ENCODE measurements at places on chromosomes 6 and 20.

DNA sequence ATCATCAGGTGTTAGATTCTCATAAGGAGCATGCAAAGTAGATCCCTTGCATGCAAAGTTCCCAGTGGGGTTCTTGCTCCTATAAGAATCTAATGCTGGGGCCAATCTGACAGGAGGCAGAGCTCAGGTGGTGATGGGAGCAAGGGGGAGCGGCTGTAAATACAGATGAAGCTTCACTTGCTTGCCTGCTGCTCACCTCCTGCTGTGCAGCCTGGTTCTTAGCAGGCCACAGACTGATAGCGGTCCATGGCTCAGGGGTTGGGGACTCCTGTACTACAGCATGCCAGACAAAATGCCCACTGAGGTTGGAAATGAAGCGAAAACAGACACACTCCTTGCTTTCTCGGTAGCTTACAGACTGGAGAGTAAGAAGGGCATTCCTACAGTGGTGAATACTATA, 386.8 kb downstream of the PLCB1 start:
- DNase-seq, result no peak

GRCh38 chr6:44725070-44725469, 337.6 kb downstream of the CDC5L start:
- DNase-seq, result no peak

GRCh38 chr6:159431750-159432149, 261.3 kb downstream of the SOD2 start:
- DNase-seq, result no peak

DNA sequence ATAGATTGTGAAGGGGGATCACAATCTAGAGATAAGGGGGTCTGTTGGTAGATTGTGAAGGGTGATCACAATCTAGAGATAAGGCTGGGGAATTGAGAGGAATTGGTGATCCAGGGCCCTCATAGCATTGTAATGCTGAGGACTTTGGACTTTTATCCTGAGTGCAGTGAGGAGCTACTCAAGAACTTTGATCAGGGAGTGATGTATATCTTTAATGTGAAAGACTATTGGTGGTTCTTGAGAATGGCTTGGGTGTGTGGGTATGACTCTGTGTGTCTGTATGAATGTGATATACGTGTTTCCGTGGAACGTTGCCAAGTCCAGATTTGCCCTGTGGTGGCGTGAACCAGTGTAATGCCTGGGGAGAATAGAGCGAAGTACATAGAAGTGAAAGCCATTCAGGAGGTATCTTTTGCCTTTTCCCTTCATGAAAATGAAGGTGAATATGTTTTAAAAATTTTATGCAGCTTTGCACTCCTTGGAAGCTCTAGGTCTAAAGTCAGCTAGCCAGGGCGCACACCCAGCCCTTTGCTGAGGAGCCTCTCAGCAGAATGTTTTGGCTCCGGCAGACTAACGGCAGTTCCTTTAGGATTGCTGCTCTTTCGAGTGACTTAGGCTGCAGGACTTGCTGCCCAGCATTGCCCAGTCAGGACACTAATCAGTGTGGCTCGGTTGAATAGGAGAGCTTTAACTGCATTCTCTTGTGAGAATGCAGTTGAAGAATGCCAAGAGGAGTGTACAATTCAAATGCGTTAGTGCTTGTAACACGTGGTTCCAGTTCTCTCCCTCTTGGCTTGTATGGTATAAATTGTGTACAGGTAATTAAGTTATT, 3.5 kb downstream of the ZFAND3 start:
- no peak for DNase-seq

GRCh38 chr6:39521958-39522357, 199.5 kb upstream of the KCNK16 start:
- DNase-seq, result no peak

DNA sequence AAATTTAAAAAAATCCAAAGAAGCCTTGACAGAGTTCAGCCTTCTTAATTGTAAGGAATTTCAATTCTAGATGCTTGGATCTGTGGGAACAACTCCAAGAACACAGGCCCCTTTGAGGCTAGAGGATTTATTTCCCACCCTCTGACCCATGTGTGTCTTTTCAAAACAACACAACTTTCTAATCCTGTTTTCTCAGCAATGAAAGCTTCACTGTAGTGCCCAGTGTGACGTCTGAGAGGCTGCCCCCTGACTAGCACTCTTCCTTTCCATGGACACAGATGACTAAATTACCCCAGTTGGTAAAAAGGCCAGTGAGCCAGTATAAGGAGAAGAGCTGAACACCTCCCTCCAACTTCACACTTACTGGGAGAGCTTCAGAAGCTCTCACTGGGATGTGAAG, 16.5 kb upstream of the CCR6 start:
- DNase-seq, result no peak

DNA sequence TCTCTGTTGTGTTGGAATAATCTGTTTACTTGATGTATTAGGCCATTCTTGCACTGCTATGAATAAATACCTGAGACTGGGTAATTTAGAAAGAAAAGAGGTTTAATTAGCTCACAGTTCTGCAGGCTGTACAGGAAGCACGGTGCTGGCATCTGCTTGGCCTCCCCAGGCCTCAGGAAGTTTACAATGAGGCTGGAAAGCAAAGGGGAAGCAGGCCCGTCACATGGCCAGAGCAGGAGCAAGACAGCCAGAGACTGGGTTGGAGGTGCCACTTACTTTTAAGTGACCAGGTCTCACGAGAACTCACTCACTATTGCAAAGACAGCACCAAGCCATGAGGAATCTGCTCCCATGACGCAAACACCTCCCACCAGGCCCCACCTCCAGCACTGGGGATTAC, 50.6 kb upstream of the FUCA2 start:
- no peak for DNase-seq

DNA sequence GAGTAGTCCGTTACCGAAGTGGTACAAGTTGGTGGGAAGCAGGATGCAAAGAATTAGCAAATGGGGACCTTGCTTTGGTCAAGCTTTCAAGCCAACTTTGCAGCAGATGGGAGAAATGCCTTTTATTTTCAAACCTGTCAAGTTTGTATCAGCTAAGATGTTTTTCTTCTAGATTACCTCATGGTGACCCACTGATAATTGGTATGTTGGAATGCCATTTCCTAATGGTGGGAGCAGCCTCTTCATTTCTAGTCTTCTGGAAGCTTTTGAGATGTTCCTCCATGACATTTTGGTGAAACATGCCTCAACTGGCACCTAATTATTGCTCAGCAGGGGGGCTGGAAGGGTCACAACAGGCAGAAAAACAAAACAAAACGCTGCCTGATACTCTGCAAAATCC, 43.7 kb downstream of the ADNP start:
- no peak for DNase-seq

- no peak for DNase-seq
Observed at GRCh38 chr20:10636326-10636818, 37.4 kb downstream of the JAG1 start.

GRCh38 chr6:15623276-15624116, 39.3 kb downstream of the DTNBP1 start:
- DNase-seq, result peak; percentile 38

GRCh38 chr6:137121401-137121997, 51.9 kb downstream of the IL22RA2 start:
- DNase-seq, result no peak

DNA sequence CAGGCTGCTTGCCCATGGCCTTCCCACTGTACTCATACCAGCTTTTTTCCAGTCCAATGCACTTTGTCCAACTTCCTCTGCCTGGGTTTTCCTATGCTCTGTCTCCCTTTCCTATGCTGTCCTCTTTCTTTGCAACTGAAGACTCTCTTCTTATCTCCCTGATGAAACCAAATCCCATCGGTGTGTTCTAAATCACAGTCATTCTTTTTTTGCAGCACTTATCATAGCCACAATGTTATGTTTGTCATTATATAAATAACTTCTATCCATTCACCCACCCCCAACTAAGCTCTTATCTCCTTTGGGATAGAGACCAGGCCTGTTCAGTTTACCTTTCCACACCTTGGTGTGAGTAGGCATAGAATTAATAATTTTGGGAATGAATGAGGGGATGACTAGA, 121.0 kb downstream of the GPX5 start:
- no peak for DNase-seq

- DNase-seq, result no peak
Observed at GRCh38 chr20:11966186-11966585, 48.5 kb downstream of the BTBD3 start.

DNA sequence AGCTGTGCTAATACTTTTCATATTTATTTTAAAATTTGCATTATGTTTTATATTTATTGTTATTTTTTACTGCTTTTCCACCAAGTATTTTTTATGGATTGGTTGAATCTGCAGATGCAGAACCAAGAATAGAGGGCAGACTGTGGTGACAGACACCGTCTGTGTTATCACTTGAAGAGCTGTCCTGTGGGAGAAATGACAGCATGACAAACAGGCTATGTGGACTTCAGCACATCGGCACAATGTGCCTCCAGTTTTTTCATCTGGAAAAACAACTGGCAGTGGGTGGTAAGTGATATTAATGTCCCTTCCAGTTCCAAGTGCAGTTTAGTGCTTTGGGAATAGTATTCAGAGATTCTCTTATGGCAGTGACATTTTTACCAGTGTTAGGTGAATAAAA, 492.9 kb downstream of the PRKN start:
- DNase-seq, result no peak

DNA sequence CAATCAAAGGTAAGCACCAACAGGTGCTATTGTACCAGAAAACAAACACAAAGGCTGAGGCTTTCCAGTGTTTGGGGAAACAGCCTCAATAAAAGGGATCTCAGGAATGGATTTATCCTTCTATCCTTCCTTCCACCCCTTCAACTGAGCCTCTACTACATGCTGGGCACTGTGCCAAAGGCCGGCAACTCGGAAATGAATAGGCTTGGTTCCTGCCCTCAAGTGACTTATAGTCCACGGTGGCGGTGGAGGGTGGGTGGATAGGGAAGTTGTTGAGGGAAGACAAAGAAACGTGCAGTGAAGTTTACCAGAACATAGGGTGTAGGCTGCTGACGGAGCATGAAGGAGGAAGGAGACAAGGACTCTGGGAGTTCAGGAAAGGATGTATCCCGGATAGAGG, 73.4 kb upstream of the TAB2 start:
- DNase-seq, result no peak

DNA sequence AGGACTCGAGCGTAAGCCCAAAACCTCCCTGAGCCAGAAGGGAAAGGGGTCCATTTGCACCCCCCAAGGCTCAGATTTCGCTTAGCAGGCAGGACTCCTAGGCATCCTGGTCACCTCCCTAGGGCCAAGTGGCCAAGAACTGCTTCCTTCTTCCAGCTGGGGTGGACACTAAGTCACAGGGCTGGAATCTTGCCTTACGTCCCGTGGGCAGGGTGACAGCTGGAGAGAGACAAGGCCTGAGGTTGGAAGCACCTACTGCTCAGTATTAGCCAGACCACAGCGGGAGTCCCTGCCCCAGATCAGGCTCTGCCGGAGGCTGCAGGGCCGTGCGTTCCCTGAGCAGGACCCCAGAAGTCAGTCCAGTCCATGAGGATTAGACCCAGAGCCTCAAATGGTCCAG, 19.7 kb downstream of the LAMA5 start:
- no peak for DNase-seq

GRCh38 chr6:167712731-167713475, 113.8 kb upstream of the AFDN start:
- DNase-seq, result no peak

DNA sequence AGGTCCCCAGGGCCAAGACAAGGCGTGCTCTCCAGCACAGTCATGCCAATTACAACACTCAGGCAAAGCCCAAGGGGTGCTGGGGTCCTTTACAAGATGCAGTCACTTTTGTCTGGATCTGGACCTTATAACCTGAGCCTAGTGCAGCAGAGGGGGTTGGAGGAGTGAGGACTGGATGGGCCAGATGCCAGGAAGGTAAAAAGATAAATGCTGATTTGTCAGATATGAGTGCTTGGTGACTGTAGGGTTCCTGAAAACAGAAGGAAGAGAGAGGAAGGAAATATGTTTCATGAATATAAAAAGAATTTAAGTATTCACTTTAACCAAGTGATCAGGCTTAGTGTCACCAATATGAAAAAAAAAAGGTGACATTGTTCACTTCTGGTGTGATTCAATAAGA, 43.4 kb upstream of the TFAP2A start:
- no peak for DNase-seq

DNA sequence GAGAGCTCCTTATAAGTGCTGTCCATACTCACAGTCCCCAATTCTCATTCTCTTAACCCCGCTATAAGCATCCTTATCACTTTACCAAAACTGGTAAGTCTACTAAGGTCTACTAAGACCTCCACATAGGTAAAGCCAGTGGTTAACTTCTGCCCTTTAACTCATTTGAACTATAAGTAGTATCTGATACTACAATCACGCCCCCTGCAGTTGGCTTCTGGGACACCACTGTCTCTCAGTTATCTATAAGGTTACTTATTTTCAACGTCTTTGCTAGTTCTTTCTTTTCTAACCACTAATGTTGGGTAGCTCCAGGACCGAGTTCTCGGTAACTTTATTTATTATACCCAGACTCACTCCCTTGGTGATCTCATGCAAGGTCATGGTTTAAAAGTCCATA, 142.6 kb downstream of the ARHGAP18 start:
- peak; percentile 38 for DNase-seq

DNA sequence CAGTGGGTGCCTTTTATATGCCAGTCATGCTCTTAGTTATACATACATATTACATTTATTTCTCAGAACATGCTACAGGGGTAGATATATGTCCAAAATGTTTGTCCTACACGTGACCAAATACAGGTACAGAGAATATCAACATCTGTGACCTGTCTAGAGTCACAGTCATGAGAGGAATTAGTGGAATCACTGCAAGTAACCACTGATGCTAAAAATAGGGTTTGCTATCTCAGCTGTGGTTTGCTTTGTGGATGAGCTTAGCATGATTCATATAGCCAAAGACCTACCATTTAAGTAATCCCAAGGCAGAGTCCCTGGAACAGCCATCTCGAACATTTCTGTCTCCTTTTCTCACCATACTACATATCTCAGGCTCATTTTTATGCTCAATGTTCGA, 32.3 kb downstream of the GSTA3 start:
- no peak for DNase-seq

GRCh38 chr6:1348675-1349074, 36.8 kb downstream of the FOXQ1 start:
- no peak for DNase-seq

DNA sequence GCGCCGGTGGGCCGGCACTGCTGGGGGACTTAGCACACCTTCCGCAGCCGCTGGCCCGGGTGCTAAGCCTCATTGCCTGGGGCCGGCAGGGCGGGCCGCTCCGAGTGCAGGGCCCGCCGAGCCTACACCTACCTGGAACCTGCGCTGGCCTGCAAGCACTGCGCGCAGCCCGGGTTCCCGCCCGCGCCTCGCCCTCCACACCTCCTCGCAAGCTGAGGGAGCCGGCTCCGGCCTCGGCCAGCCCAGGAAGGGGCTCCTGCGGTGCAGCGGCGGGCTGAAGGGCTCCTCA, 10.7 kb upstream of the MPC1 start:
- DNase-seq, result no peak

DNA sequence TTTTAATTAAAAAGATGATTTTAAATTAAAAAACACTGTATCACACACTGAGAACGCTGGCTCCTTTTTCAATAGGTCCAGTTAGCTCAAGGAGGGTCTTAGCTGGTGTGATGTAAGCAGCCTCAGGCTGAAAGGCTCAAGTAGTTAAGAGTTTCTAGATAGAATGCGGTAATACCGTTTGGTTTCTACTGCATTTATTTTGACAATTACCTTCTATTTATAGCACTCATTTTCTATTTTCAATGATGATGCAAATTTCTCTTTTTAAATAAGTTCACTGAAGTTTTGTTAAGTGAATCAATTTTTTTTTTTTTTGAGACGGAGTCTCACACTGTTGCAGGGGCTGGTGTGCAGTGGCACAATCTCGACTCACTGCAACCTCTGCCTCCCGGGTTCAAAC, 87.1 kb downstream of the PREX1 start:
- DNase-seq, result no peak

- peak; percentile 95 for DNase-seq
Observed at GRCh38 chr6:113856625-113857555, at the start of gene MARCKS. TSS of gene MARCKS (plus strand) at chr6:113857345. CDS start at chr6:113857746, 401 bp downstream.
